Activated CD4-positive, alpha-beta T cell treated with anti-CD3 and anti-CD28 coated beads, Interleukin-2, amount 50 U/mL, for 48 hours (primary cell): ENCODE measurements at places on chromosomes 5 and 9.

DNA sequence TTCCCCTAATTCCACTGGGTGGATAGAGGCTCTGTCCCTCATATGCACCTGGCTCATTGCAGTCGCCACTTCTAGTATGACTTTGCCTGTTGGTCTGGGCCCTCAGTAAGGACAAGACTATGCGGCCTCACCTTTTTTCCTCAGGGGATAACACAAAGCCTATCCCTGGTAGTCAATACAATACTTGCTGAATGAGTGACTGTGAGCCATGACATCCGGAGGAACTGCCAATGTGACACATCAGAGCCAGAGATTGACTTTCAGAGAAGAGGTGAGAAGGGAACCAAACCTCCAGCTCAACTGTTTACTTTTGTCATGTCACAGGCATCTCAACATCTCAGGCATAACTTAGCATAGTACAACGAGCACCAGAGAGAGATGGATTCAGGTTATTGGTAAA, 371.3 kb downstream of the DMRT2 start:
- DNase-seq: no peak

DNA sequence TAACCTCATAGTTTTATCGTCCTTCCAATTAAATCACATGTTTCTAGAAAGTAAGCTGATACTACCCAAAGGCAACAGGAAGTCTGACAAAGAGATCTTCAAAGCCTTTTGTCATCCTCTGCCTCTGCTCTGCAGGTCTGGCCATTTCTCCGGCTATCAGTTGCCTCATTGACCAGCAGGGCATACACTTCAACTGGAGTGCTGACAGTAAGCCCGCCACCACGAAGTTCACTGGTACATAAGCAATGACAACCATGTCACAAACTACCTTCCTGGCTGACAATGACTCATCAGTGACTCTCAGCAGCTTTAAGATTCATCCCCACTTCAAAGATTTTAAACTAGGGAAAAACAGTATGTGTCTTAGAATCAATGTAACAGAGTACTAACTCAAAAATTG, 20.6 kb downstream of the SPTLC1 start:
- peak; percentile 30 for DNase-seq

DNA sequence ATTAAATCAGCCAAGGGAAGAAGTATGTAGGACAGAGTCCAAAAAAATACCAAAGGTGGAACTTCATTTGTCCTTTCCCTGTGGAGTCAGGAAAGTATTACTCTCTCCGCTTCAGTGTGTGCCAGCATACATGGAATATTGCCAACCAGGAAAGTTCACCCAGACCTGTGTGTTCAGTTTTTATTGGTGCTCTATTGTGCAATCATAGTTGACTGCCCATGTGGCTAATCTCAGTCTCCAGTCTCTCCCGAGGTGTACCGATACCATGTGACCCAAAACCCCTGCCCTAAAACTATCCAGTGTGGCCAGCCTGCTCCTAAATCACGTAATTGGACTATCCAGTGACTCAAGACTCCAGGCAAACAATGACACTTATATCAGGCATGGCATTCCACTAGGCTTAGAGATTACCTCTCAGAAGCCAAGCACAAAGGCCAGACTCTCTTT, 38.8 kb downstream of the NFX1 start:
- no peak for DNase-seq

- no peak for DNase-seq
These were observed 611.2 kb upstream of the ZNF608 start for GRCh38 chr5:125357660-125358059.

DNA sequence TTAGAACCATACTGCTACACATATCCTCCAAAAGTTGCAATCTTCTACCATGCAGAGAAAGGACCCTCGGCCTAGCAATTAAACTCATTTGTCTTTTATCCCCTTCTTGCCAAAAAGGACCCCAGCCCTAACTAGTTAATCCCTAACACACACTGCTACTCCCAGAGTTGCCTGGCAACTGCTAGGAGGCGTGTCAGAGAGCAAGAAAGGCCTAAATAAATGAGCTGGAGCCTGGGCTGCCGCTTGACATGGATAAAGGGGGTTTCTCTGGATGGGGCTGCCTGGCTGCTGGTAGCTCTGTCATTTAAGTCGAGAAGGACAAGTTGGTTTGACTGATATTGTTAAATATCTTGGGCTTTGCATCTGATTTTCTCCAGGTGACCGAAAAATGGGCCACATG, 194.8 kb downstream of the CRB2 start:
- no peak for DNase-seq

- DNase-seq: no peak
These were observed 44.3 kb downstream of the GLRA1 start for GRCh38 chr5:151880324-151880723.

DNA sequence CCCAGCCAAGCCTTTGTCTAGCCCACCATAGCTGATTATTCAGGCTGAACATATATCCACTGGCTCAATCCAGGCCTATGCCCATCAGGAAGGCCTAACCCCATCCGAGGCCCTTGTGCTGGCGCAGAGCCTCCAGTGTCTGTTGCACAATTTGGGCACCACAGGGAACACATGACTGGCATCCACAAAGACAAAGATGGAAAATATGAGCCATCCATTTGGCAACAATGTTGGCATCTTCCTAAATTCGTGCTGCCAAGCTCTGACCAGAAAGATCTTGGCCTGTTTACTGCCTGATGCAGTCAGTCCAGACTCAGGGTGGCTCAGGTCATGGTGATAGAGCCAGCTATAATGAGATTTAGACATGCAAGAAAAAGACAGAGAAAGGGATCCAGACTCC, 233.8 kb downstream of the PIK3R1 start:
- no peak for DNase-seq

DNA sequence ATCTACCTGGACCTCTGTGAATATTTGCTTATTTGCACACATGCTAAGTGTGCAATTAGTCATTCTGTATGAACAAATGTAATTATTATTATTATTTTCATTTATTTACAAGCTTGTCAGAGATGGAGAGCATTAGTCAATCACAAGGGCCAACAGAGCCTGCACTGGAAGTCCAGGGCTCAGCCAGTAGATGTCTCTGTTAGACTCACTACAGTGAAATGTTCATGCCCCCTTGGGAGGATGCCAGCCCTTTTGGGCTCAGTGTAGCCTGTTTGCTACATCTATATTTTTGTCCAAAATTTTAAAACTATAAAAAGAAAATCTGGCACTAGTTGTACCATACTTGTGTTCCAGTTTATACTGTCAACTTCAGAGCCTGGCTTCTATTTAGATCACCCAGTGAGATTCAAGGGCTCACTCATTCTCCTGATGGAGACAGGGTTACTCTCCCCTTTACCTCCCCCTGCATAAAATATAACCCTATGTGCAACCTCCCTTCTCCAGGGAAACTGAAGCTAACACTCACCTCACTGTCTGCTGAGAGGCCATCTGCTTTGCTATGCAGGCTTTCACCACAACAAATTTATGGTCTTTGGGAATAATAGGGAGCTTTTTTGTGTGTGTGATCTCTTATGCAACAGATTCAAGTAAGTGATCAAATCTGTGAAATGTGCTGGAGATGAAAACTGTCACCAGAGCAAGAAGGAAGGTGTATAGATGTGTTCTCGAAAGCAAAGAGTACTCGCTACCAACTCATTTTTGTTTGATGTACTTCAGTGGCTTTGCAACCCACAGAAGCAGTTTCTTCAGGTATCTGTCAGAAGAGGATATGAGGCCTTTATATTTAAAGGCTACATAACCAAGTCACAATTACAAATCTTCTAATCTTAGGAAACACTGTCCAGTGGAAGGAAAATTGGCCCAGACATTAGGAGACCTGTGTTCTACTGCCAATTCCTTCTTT, 99.9 kb upstream of the TLE4 start:
- DNase-seq: peak; percentile 10

DNA sequence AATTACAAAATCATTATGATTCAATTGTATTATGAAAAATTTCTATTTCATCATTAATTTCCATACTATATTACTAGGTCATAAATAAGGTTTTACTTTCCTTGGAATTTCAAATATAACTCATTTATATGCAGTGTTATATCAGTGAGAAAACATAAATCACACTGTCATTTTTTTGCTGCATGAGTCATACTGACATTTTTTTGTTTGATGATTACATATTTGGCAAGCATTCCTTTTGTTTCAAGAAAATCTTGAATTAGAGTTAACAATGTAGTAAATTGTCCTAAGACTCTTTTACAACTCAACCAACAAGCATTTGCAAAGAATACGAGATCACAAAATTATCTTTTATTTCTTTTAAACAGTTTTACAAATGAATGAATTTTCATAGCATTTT, 298.4 kb upstream of the SEMA6A start:
- DNase-seq: no peak

- no peak for DNase-seq
These were observed 37.1 kb upstream of the SH3TC2 start for GRCh38 chr5:149099920-149100319.

GRCh38 chr9:134435550-134436378, 109.5 kb downstream of the RXRA start:
- DNase-seq: no peak

- no peak for DNase-seq
These were observed 124.7 kb upstream of the LIFR start for GRCh38 chr5:38681029-38681706.

GRCh38 chr9:112896131-112896530, 5.5 kb upstream of the SLC46A2 start:
- DNase-seq: no peak

DNA sequence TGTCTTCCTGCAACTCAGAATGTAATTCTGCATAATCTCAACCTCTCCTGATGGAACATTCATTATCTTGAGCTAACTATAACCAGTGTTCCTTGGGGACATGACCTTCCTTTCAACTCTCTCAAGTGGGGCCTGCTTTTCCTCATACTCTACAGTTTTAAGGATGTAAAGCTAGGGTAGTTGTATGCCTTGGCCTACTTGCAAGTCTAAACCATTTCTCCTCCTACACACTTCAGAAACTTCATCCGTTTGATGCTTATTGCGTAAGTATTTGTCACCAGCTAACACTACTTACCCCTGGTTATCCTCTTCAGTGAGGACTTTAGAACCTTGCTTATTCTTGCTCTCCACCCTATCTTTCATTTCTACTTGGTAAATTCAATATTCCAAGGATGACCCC, 548.9 kb downstream of the HINT1 start:
- no peak for DNase-seq

DNA sequence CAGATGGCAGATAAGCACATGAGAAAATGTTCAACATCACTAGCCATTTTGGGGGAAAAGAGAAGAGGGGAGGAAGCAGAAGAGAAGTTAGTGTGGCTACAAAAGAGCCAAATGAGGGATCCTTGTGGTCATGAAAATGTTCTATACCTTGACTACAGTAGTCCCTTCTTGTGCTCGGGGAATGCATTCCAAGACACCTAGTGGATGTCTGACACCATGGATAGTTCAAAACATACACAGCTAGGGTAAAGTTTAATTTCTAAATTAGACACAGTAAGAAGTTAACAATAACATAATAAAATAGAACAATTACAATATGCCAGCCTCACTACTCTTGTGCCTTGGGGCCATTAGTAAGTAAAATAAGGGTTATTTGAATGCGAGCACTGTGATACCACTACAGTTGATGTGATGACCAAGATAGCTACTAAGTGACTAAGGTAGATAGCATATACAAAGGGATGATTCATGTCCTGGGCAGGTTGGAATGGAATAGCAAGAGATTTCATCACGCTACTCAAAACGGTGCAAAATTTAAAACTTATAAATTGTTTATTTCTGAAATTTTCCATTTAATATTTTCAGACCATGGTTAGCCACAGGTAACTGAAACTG, 344.1 kb downstream of the NR2F1-AS1 start:
- no peak for DNase-seq

DNA sequence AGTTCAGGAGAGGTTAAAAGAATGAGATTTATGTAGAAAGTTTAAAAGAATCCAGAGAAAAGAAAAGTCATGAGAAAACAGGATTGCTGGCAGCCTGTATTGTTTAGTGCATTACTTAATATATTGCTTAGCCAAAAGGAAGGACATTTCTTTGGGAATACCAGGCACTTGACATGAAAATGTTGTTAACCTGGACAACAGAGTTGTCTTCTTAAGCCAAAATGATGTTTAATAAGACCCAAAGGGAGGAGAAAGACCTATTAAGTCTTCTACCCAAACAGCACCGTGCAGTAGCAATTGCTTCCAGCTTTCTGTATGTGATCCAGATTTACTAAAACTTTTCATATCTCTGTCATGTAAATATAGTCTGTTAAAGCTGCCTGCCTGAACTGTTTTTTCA, 74.0 kb upstream of the PRLR start:
- no peak for DNase-seq

DNA sequence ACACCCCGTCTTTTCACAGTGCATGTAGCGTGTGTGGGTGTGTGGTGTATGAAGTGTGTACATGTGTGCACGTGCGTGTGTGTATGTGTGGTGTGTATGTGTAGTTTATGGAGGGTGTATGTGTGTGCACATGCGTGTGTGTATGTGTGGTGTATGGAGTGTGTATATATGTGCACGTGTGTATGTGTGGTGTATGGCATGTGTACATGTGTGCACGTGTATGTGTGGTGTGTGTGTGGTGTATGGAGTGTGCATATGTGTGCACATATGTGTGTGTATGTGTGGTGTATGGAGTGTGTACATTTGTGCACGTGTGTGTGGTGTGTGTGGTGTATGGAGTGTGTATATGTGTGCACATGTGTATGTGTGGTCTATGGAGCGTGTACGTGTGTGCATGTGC, 13.2 kb downstream of the MYMK start:
- no peak for DNase-seq

DNA sequence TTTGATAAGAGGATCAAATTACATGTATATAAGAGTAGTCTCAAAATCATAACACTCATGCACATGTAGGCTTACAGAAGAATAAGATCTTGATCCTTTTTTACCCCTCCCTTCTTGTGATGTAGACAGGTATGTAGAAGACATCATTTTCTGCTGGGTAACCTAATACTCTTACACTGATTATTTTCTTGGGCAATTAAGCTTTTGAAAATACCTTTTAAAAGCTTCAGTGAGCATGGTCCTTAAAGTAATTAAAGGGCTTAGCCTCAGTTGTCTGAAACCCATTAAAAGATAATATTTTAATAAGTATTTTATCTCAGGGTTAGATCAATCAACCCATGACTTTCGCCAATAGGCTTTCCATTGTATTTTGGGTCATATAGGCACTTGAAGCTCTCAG, 50.6 kb downstream of the ALDH1A1 start:
- DNase-seq: no peak

- no peak for DNase-seq
These were observed 182.7 kb upstream of the PPP1R26 start for GRCh38 chr9:135296735-135297455.

GRCh38 chr5:36058776-36059175, 7.9 kb downstream of the UGT3A2 start:
- DNase-seq: no peak

DNA sequence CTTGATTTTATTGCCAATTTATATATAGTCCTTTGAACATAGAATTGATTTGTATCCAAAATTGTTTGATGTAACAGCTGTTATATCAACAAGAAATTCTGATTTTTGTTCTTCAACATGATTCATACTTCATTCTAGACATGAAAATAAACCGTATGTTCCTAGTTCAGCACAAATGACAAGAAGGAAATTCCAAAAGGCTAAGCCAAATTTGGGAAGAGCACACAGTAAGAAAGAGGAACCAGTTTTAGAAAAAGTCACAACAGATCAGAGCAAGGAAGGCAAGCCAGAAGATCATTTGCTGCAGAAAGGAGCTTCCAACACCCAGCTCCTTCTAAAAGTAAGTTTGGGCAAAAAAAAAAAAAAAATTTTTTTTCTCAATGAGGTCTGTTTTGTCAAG, 65.0 kb upstream of the MCCC2 start:
- DNase-seq: no peak

GRCh38 chr5:160075073-160075472, 44.2 kb downstream of the PWWP2A start:
- DNase-seq: no peak
